ENCODE measurements at places on chromosomes 12 and 14.

DNA sequence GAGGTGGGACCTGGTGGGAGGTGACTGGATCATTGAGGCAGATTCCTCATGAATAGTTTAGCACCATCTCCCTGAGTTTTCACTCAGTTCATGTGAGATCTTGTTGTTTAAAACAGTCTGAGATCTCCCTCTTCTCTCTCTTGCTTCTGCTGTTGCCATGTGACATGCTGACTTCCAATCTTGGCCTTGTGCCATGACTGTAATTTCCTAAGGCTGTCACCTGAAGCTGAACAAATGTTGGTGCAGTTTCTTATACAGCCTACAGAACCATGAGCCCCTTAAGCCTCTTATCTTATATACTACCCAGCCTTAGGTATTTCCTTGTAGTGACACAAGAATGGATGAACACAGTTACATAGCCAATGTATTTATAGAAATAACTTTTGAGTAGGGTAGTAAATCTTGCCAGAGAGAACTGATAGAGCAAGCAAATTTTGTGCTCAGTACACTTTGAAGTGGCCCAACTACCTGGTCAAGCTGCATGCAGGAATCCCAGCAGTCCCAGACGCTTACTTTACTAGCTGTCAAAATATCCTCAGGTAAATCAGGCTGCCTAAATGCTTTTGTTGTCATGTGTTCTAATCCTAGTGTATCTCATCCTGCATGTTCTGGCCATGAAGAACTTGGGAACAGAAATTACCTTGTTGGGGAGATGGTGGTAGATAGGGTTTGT, 445.6 kb upstream of the MIS18BP1 start:
- no peak for DNase-seq

GRCh38 chr12:105970885-105971284, 167.9 kb downstream of the NUAK1 start:
- no peak for DNase-seq

- DNase-seq: no peak
Measured at GRCh38 chr12:56126732-56127239, 1.3 kb upstream of the ESYT1 start.

- DNase-seq: no peak
Measured at GRCh38 chr14:23861666-23862065, 91.9 kb upstream of the DHRS4 start.

DNA sequence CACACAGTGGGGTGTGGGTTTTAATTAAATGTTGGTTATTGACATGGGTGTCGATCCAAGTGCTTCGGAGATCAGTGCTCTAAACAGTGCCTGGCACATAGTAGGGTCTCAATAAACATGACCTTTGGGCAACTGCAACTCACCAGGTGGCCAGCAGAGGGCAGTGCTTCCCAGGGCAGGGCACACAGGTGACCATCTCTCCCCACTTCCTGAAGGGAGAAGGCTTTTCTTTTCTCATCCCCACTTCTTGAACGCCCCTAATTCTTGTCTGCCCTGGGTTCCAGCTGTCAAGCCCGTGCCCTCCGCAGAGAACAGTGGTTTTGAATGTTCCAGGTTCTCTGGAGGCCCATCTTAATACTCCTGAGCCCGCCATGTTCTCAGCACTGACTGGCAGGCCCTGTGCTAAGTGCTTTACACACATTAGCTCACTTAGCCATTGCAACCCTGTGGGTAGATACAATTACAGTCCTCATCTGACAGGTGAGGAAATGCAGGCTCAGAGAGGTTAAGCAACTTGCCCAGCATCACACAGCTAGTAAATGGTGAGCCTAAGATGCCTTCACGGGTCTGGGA, 16.3 kb downstream of the RAPGEF3 start:
- DNase-seq: no peak

All from right forelimb (tissue), 1 donor.